ENCODE measurements at places on chromosomes 16 and 17.

GRCh38 chr16:89003831-89004208, 26.8 kb upstream of the CBFA2T3 start:
- DNase-seq = no peak

DNA sequence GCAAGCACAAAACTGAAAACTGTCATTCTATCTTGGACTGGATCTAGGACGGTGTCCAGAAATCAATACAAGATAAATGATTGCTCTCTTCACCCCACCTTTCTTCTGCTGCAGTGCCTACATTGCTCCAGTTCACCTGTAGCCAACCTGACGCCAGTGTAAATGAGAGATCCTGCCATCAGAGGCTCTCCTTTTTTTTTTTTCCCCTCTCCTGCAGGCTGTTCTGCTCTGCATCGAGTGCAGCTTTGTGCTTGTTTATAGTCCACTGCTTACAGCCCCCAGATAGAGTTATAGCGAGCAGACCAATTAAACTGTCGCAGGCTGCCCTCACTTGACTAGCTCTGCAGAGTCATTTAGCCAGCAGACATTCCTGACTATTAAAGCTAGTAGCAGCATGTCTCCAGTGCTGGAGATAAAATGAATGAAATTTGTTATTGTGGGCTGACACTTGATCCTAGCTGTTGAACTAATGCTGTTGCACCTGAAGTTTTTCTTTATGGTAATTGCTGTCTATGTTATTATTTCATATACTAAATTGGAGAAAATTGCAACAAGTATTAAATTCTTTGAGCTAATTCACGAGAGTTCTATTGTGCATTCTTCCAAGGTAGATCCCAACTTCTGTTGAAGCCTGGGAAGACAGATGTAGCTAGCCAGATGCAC, 257.1 kb downstream of the FTO start:
- DNase-seq = peak; percentile 76

DNA sequence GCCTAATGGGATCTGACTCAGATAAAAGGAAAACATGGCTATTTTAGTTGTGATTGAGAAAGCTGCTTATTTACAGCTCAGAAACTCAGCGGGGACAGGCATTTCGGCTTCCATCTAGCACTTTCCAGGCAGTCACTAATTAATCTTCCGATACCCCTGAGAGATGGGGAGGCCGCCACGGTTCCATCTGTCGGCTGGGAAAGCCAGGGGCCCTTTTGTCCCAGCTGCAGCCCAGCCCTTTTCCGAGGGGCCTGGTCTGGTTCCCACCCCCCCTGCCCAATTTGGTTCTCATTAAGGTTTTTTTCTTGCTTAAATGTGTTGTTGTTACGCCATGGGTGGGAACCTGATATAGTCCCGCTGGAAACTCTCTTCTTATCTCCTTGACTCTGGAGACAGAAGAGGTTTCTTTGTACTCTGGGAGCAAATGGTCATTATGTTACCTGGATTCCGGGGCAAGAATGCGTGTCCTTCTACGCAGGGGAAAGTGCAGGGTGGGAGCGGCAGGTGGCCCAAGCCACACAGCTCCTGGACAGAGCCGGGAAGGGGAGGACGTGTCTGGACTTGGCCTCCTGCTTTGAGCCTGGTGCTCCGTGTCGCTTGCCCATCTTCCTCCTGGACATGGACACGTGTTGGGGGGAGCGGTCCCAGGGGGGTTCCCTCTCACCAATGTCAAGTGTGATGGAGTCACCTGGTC, 50.9 kb upstream of the GSE1 start:
- no peak for DNase-seq

GRCh38 chr17:15451680-15452079, 15.7 kb downstream of the CDRT4 start:
- DNase-seq = no peak

- DNase-seq = no peak
These were observed 41.4 kb downstream of the SF3B3 start for GRCh38 chr16:70565053-70565452.

DNA sequence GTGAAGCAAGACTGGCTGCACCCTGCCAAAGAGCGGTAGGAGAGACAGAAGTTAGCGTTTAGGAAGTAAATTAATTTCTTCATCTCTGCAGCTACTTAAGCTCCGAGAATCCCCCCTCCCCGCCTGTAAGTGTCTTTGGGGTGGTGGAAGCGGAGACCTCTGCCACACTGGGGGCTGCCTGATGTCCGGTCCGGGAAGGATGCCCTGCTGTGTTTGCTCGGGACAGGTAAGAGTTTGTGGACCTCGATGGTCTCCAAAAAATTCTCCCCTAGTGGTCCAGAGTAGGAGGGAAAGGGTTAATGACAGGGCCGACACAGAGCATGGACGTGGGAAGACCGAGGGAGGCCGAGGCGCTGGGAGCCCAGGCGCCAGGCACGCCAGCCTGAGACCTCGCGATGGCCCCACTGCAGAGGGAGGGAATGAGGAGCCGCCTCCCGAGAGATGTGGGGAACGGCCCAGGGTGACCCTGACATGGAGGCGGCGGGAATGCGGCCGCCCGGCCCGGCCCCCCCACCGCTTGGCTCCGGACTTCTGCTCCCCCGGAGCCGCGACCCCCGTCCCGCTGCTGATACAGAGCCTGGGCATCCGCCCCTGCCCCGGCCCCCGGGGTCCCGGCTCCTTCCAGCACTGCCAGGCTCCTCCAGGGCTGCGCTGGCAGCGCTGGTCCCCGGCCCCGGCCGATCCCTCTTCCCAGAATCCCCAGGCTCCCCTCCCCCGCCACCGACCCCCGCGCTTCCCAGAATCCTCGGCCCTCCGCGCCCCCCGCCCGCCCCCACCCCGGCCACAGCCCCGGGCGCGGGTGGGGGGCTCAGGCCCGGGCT, 680 bp downstream of the ZNF629 start:
- DNase-seq = peak; percentile 60

DNA sequence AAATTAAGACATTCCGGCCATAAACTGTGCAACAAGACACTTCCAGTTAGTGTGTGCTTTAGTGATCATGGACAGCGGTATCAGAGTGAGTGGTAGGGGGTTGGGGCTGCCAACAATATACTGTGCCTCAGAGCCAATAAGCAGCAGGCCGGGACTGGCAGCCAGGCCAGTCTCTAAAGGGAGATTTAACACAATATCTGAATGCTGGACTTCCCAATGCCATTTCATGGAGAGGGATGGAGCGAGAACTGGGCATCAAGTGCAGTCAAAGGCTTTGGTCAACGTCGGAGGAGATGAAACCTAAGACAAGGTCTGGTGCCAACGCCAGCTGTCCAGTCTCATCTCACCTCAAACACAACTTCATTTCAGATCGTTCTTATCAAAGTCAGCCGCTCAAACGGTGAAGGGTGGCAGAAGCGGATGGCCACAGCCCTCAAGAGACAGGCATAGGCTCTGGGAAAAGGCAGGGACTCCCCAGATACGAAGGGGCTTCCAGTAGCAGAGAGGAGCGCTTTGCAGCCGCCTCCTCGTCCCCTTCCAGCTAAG, 935 bp downstream of the USP32 start:
- peak; percentile 61 for DNase-seq

DNA sequence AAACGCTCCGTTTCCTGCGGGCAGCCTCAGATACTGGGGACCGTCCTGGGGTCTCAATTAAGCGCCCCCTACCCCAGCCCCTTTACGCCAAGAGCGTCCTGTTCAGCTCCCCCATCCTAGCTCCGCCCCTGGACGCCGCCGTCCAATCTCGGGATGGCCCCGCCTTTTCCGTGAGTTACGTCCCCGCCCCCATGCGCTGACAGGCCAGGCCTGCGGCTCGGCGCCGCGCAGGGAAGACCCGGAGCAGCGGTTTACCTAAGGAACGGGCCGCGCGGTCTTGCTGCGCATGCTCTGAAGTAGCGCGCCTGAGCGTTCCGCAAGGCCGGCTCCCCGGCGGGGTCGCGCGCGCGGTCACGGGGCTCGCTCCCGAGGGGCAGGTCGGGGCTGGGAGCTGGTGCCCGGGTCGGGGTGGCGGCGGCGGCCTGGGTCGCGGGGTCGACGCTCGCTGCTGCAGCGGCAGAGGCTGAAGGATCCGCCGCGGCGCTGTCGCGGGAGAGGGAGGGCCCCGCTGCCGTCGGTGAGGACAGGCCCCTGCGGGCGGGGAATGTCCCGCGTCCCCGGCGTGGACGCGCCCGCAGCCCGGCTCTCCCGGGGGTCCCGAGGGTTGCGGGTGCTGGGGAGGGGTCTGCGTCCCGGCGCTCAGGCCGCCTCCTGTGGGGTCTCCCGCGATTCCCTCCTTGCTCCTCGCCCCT, at the start of gene FLYWCH1:
TSS of gene FLYWCH1 (plus strand) at position 294 of the 692 bp plus-strand sequence. CDS start 17,755 bp downstream, outside the sequence.
- peak; percentile 98 for DNase-seq

DNA sequence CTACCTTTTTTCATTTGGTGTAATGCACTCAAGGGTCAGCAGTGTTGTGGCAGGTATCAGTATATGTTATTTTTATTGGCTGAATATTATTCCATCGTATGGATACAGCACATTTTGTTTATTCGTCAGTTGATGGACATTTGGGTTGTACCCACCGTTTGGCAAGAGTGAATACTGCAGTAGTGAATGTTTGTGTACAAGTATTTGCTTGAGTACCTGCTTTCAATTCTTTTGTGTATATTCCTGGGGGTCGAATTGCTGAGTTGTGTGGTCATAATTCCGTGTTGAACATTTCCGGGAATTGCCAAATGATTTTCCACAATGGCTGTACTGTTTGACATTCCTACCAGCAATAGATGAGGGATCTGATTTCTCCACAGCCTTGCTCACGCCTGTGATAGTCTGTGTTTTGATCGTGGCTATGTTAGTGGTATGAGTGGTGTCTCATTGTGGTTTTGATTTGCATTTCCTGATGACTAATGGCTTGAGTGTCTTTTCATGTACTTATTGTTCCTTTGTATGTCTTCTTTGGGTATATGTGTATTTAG, 108.4 kb downstream of the OR1D5 start:
- no peak for DNase-seq

DNA sequence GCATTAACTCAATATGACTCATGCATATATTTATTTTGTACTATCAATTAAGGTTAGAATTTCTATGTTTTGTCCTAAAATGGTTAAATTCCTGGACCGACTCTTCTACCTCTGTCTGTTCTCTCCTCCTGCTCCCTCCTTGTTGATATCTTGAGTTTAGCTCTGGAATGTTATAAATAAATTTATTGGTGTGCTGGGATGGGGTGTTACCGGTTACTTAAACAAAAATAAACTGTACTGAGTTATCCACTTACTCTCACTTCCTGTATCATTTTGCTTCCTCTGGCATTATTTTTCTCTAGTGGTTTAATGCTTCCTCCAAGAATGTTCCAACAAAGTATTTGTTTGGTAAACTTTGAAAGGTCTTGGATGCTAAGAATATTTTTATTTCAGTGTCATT, 120.1 kb downstream of the ABCA8 start:
- DNase-seq = no peak

GRCh38 chr16:48862087-48862532, 252.1 kb upstream of the N4BP1 start:
- no peak for DNase-seq

- no peak for DNase-seq
These were observed 24.9 kb downstream of the HSD17B2 start for GRCh38 chr16:82059983-82060421.

- peak; percentile 25 for DNase-seq
These were observed 13.0 kb downstream of the NMRAL1 start for GRCh38 chr16:4461250-4462085.

Data from NCI-H1417 (cell line).